ENCODE measurements at places on chromosomes 5 and 9. TPM values are rescaled to one million over a fixed set of nuclear protein-coding genes. Genes with fewer than 3 reads are reported as not detected.
A peak's percentile ranks its signal among the peaks of the same experiment; 100 is the strongest.

Gene RLN2
- not detected for total RNA-seq

DNA sequence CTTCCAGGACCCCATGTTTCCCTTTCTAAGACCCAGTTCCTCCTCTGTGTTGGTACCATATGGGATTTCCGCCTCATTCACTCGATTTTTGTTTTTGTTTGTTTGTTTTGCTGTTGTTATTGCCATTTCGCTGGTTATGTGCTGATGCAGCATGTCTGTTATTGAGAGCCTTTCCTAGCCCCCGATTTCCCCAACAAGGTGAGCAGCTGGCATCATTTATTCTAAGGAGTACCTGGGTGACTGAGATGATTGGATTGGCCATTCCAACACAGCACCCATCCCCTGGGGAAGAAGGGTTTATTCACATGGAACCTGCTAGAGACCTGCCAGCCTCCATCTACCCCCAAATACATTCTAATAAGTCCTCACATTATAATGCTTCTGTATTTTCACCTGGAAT is 2.7 kb downstream of the GLRA1 start:
- DNase-seq, result no peak

GRCh38 chr5:93164690-93165089 is 416.3 kb downstream of the NR2F1-AS1 start:
- peak; percentile 87 for DNase-seq

- DNase-seq, result no peak
These were observed 72.8 kb upstream of the ANKH start for GRCh38 chr5:14944350-14944739.

- DNase-seq, result no peak
These were observed 229.1 kb downstream of the ESM1 start for GRCh38 chr5:54756301-54756700.

DNA sequence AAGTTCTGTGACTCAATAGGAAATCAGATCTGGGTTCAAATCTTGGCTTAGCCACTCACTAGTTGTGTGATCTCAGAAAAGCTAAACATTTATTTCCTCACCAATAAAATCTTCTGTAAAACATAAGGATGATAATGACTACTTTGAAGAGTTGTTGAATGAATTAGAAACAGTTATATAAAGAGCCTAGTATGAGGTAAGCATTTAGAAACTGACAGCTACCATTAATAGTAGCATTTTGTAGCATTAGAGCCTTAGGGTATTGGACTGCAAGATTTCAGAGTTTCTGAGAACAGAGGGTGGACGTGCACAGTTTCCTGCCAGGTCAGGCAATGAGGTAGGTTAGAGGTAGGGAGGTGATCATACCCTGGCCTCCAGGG is 293.2 kb downstream of the CWC27 start:
- DNase-seq, result no peak

DNA sequence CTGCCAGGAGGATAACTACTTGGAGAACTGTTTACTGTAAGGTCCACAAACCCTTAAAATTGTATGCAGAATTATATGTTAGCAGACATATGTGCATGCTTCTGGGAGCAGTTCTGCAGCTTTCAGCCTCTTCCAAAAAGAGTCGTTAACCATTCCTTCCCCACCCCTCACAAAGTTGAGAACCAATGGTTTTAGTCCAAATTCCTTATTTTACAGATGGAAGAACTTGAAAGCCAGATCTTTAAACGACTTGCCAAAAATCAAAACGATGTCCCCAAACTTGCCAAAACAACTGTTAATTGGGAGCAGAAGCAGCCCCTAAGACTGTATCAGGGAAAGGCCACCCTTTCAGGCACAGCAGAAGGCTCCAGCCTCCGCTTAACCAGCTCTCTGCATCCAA is 266.4 kb upstream of the ANKRD55 start:
- DNase-seq, result no peak

DNA sequence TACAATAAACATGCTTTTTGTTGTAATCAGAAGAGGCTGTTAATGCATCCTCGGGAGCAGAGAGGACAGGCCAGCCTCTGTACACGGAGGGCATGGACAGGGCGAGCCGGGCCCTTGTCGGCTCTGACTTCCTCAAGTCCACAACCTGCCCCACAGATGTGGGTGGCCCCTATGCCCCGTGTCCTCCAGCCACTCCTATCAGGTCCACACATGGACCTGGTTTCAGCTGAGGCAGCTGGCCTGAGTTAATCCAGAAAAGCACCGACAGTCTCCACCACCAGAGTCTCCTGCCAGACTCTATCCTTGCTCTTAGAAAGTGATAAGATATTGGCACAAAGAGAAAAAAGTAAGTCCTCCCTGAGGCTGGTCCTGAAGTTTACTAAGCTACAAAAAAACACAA is 52.4 kb upstream of the PHYKPL start:
- DNase-seq, result no peak

Gene RNF44
- total RNA-seq, result 58.4 TPM

- DNase-seq, result no peak
These were observed 300.0 kb upstream of the VLDLR start for GRCh38 chr9:2321523-2322148.

GRCh38 chr9:129785866-129786265 is 17.1 kb upstream of the TOR1B start:
- DNase-seq, result no peak

GRCh38 chr9:127767909-127768331 is 10.5 kb downstream of the SH2D3C start:
- DNase-seq, result no peak

GRCh38 chr9:95189251-95190098 is 128.0 kb downstream of the FANCC start:
- DNase-seq, result no peak

Gene RBM22
- 61.4 TPM for total RNA-seq

DNA sequence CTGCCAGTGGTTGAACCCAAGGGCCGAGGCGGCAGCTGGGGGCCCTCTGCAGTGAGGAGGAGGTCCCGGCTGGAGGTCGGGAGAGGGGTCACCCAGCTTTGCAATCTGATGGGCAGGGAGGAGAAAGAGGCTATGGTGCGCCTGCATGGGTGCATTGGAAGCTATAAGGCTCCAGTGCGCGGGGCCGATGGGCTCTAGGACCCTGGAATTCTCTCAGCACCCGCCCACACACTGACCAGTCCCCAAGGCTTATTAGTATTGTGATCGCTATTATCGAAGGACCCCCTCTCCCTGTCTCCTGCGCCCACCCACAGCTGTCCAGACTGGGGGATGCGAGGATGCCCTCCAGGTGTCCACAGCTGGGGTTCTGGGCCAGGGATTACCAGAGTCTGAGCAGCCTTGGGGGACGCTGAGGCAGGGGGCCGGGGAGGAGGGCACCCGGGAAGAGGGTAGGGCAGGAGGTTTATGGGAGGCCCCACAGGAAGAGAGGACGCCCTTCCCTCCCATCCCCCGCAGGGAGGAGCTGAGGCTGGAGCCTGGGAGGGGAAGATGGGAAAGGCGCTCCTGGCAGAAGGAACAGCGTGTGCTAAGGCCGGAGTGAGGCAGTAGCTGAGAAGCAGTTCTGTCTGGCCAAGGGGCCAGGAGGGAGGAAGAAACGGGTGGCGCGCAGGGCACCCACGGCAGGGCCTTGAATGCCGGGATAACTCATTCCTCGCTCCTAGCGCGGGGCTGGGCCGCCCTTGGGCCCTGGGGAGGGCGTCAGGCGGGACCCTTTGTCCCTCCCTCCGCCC is 24.2 kb downstream of the C9orf50 start:
- peak; percentile 88 for DNase-seq

- peak; percentile 51 for DNase-seq
These were observed 8.9 kb downstream of the CXCL14 start for GRCh38 chr5:135569755-135570452.
